ENCODE measurements at places on chromosomes 11 and 22.

- DNase-seq = no peak
These were observed 373.2 kb downstream of the DDX10 start for GRCh38 chr11:109037856-109038780.

- DNase-seq = no peak
These were observed 181.5 kb downstream of the CWF19L2 start for GRCh38 chr11:107276077-107276476.

DNA sequence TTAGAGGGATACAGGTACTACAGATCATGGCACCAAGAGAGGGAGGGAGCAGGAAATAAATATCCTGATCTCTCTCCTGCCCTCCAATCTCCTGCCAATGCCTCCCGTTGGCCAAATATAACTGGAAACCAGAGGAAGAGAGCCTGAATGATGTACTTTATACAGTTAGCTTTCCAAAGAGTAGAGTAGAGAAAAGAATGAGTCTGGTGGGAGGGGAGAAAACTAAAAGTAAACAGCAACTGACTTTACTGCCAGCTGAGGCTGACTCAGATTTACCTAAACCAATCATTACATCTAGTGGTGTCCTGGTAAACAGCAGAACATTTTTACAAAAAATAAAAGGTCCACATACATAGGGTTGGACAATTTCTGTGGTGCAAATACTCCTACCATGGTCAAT is 5.1 kb downstream of the MPZL3 start:
- no peak for DNase-seq

GRCh38 chr11:73478737-73479347 is 102.6 kb downstream of the RELT start:
- DNase-seq = peak; percentile 40

DNA sequence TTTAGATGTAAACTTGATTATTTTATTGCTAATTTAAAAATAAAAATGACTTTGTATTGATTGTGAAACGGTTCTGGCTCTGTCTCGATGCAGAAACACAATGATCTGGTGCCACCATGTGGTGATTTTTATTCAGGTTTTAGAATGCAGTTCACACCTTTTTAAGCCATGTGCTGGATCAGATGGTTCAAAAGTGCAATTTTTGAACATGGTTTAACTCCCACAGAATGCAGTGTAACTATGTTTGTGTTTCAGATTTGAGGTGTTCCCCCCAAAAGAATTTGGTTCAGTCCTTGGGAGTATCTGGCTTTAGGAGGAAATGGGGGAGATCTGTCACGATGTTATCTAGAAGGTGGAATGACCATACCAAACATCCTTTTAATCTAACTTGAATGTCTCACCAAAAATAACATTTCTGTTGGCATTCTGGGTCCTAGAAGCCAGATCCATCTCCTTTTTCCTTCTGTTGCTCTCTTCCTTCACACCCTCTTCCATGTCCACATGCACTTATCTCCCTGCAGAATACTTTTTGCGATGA is 7.9 kb downstream of the MRPL16 start:
- peak; percentile 84 for DNase-seq

GRCh38 chr11:132353255-132353654 is 982.8 kb downstream of the NTM start:
- no peak for DNase-seq

GRCh38 chr11:128171506-128171905 is 415.9 kb downstream of the ETS1 start:
- DNase-seq = no peak

DNA sequence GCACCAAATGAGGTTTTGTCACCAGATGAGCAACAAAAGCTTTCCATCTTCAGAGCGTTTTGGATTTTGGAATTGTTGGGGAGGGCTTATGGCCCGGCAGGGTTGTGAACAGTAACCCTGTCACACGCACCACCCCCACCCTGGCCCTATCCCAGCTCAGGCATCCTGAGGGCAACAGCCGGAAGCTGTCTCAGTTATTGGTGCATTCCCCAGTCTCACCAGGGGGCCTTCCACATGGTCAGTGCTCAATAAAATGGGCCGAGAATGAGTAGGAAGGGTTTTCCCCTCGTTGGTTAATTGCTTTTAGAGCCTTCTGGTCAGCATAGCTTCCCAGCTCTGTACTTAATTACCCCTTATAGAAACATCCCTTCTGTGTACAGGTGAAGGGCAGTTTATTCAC is 46.0 kb downstream of the LRP5 start:
- DNase-seq = no peak

GRCh38 chr11:92667486-92668152 is 301.8 kb upstream of the MTNR1B start:
- DNase-seq = no peak

- DNase-seq = no peak
These were observed 271.7 kb upstream of the ANO5 start for GRCh38 chr11:21921151-21921550.

- no peak for DNase-seq
These were observed 27.8 kb downstream of the KCNQ1 start for GRCh38 chr11:2472428-2473186.
